Trophoblast cell (in vitro differentiated cells and primary cell): ENCODE measurements at places on chromosomes 13 and 19.

DNA sequence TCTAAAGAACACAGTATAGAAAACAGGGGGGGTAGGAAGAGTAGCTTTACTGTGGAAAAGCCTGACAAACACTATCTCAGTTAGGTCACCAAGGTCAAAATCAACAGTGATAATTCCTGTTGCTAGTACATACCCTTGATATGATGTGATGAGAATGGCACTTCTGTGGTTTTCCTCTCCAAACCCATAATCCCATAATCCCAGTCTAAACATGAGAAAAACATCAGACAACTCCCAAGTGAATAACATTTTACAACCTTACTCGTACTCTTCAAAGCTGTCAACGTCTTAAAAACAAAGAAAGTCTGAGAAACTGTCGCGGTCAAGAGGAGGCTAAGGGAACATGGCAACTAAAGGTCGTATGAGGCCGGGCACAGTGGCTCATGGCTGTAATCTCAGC lies 137.6 kb downstream of the FOXO1 start:
- no peak for DNase-seq

DNA sequence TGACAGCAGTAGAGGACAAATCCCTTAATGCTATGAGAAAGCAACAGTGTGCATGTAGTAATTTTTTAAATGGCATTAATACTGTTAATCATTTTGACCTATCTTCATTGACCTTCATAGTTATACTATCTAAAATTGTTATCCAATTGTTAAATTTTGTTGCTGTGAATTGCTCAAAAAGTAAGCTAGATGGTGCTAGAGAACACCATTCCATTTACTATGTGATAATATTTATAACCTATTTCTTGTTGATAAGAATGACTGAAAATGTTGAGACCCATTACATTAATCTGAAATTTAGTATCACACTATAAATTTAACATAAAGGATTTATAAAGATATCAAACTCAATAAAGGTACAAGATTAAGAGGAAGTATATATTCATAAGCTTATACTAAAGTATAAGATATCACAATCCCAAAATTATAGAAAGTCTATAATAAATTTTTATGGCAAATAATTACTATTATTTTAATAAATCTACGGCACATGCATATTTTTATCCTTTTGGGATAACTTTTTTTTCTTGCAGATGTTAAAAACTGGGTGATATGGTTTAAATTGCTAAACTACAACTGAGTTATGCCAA lies 1573.3 kb downstream of the PCDH9 start:
- peak; percentile 1 for DNase-seq

GRCh38 chr19:29287061-29287460 lies 74.1 kb upstream of the UQCRFS1 start:
- no peak for DNase-seq

DNA sequence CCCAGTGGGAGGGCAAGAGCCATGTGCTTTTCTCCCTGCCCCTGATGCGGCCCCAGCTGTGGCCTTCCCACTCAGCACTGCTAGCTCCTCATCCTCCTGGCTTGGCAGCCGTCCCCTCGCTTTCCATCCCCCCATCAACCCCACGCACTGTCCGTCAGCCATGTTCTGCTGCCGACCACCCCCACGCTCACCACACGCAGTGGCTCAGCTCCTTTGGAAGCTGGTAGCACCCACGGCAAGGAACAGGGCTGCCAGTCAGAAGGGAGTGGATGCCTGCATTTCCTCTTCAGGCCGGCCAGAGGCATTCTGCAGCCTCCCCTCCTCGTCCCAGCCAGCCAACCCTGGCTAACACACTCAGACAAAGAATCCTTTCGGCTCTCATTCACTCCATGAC lies 6.3 kb downstream of the CALM3 start:
- no peak for DNase-seq

DNA sequence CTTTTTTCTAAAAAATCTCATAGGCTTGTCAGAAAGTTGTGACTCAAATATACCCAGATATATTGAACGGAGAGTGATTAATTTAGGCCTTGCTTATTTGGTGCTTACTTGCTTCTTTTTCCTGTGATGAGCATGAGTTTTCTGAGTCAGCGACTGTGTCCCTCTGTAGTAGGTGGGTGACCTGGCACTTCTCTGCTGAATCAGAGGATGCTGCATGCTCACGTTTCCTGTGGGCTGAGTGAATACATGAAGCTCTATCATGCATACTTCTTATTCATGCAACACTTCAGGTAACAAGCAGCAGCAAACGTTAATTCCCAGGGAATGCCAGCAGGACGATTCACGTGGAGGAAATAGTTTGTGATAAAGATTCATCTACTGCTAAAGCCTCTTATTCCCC lies 245.0 kb downstream of the KLF5 start:
- no peak for DNase-seq

GRCh38 chr13:49625392-49626079 lies 2.8 kb upstream of the ARL11 start:
- peak; percentile 48 for DNase-seq

DNA sequence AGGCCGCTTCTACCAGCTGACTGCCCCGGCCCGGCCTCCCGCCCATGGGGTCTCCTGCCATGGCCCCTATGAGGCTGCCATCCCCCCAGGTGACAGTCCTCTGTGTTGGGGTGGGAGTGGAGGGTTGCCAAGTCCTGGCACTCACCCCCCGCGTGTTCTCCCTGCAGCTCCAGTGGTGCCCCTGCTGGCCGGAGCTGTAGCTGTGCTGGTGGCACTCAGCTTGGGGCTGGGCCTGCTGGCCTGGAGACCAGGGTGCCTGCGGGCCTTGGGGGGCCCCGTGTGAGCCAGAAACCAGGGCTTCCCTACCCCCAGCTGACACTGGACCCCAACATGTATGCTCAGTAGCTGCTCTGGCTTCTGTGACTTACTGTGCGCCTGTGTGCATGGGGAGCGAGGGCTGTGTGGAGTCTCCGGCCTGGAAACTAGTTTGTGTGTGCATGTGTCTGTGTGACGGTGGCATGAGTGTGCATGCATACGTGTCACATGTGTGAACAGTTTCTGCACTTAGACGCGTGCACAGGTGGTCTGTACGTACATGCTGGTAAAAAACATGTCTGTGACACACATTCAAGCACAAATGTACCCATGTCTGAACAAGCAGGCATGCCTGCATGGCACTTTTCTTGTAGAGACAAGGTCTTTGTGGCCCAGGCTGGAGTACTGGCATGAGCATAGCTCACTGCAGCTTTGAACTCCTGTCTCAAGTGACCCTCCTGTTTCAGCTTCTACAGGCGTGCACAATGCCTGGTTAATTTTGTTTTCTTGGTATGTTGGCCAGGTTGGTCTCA lies 4.9 kb downstream of the ACP4 start:
- DNase-seq, result no peak

DNA sequence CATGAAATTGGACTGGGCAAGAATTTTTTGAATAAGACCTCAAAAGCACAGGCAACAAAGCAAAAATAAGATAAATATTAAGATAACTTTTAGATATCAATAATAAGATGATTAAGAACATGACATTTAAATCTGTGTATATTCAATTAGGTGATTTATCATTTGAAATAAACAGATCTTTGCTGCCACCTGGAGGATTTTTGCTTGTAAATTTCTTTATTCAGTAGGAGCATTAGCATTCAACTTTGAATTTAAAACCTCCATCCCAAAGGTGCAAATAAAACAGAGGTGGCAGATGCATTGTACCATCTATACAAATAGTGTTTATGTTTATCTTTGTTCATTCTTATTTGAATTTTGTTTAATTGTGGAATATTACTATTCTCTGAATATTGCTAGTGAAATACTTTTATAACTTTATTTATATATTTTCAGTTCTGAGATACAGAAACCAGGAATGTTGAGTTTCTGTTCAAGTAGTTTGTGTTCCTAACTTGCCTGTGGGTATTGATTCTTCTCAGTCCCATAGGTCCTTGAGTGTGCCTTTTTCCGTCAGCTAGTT lies 20.9 kb downstream of the COG6 start:
- DNase-seq, result peak; percentile 88
